ENCODE measurements at places on chromosomes 5 and 9. TPM values are rescaled to one million over a fixed set of nuclear protein-coding genes. Genes with fewer than 3 reads are reported as not detected.

- peaks cover 7% of the 10 kb centered on the region for H3K27me3 ChIP-seq
- DNase-seq, result no peak
- no peaks in the 10 kb centered on the region for H3K36me3 ChIP-seq
These were observed 147.5 kb upstream of the SHB start for GRCh38 chr9:38216572-38216971.

The OR1Q1 gene
- total RNA-seq, result not detected

The PCDHB7 gene
- total RNA-seq, result not detected

DNA sequence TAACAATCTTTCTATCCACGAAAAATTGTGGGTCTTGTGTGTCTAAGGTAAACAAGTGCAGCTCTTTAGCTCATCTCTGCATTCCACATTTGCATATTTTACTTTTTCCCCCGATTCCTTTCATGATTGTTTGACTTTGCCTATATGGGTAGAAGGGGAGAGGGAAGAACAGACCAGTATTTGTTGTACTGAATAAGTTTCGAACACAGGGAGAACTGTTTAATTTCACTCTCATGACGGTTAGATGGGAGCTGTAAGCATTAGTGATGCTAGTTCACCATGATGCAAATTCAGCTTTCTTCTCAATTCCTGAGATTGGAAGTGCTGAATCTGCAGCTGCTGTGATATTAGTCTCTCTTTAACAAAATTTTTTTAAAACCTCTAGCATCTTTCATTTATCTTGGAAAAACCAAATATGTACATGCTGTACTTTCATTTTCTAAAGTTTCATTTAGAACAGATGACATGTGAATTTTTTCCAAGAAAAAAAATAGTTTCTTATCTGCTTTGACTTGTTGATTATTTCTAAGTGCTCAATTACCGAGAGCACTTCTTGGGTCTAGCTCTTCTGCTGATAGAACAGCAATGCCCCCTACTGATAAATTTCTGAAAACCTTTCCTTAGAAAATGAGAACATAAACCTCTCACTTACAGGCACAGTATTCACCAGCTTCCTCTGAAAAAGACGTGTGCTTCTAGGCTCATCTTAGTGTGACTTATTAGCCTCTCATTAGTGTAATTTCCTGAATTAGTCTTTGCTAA is 149.5 kb downstream of the BAAT start:
- H3K36me3 ChIP-seq, result no peaks in the 10 kb centered on the region
- H3K27ac ChIP-seq, result no peak overlapping the region
- DNase-seq, result no peak
- no peak overlapping the region for H3K4me3 ChIP-seq
- H3K27me3 ChIP-seq, result peaks cover 2% of the 10 kb centered on the region
- no peaks in the 10 kb centered on the region for H3K4me1 ChIP-seq

The IFNA21 gene
- not detected for total RNA-seq

- H3K27me3 ChIP-seq, result no peaks in the 10 kb centered on the region
- H3K4me3 ChIP-seq, result no peak overlapping the region
- peaks cover under 1% of the 10 kb centered on the region for H3K4me1 ChIP-seq
- no peak for DNase-seq
- H3K27ac ChIP-seq, result no peak overlapping the region
These were observed 567.4 kb downstream of the CCDC171 start for GRCh38 chr9:16120231-16120641.

All from activated CD4-positive, alpha-beta T cell treated with anti-CD3 and anti-CD28 coated beads for 36 hours (primary cell).